Gastrocnemius medialis (tissue), 4 donors: ENCODE measurements at places on chromosomes 3 and 15. TPM values are rescaled to one million over a fixed set of nuclear protein-coding genes. Genes with fewer than 3 reads are reported as not detected.

The INKA1 gene
- total RNA-seq: 10.9 TPM

The GOLGA6D gene
- not detected for total RNA-seq

The CACNA2D3 gene
- total RNA-seq: 14.4 TPM

The ANKUB1 gene
- not detected for total RNA-seq

The MAP4 gene
- total RNA-seq: 681 TPM

The C15orf61 gene
- total RNA-seq: 15.7 TPM

The NGLY1 gene
- 73.3 TPM for total RNA-seq

The WDR53 gene
- total RNA-seq: 8.3 TPM

The ADAMTSL3 gene
- total RNA-seq: 2.9 TPM

The CRELD1 gene
- total RNA-seq: 42.3 TPM

The PDCD6IP gene
- 93.9 TPM for total RNA-seq

The ZNF80 gene
- not detected for total RNA-seq

The XRN1 gene
- total RNA-seq: 48.7 TPM

The BBX gene
- 48.3 TPM for total RNA-seq

The GUCA1C gene
- total RNA-seq: not detected

The FETUB gene
- not detected for total RNA-seq
